ENCODE measurements at places on chromosomes 7 and 10.

DNA sequence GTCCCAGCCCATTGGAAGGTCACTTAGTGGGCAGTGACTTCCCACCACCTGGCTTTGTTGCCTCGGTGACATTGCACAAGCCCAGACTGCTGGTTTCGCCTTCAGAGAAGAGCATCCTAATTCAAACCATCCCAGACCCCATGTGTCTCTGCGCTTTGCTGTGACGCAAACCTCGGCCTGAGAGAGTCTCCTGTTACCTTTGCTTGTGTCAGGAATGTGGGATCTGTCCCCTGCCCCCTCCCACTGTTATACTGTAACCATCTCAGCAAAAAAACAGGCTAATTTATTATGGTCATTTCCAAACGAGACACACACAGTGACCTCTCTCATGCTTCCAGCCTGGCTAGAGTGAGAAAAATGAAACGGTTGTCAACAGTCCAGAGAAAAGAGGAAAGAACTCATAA, 25.0 kb upstream of the AQP1 start:
- DNase-seq, result no peak

GRCh38 chr10:78491812-78492211, 458.1 kb downstream of the RPS24 start:
- DNase-seq, result no peak

DNA sequence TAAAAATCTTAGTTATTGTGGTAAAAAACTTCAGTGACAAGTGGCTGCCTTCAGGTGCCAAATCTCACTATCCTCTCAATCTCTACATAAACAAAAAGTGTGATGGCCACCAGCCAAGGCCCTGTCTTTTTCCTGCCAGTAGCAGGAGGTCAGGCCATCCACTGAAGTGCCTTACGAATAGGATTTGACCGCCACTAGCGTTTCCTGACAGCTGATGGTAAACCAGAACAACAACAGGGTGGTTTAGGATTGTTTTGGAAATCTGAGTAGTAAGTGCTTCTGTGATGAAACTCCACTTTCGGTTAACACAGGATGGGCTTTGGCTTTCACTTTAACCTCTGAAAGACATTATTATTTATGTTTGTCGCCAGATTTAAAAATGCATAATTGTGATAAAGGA, 55.7 kb upstream of the OGDHL start:
- no peak for DNase-seq

- DNase-seq, result peak; percentile 49
Measured at GRCh38 chr10:93440591-93441091, 41.5 kb downstream of the MYOF start.

DNA sequence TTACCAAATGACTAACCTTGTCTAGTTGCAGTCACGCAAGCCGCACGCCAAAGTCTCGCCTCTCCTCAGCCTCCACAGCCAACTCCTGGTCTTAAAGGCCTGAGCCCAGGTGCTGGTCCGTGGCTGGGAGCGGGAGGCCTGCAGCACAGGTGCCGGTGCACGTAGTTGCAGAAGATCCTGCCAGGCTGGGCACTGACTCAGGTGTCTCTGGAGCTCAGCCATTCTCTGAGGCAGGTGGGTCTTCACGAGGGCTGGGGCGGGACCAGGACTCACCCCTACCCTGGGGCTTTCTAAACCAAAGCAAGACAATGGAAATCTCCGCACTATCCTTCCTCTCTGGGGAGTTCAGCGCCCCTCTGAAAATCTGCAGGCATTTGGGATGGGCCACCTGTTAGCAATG, 216.4 kb downstream of the MLLT10 start:
- no peak for DNase-seq

DNA sequence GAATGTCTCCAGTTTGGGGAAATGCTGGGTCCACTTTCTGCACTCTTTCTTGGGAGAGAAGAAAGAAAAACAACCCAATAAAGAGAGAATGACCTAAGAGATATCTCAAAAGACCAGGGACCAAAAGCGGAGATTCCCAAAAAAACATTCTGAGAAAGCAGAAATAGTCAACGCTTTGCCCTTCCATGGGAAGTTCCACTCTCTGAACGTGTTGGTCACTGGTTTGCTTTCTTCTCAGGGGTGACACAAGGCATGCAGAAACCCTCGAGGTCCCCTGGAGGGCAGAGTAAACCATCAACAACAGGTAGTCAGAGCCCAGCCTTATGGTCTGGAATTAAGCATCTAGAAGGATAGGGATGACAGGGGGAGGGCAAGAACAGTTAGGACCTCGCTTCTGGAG, 26.2 kb upstream of the AOAH start:
- no peak for DNase-seq
